NCI-H82 (cell line): ENCODE measurements at places on chromosomes 11 and 22.
A peak's percentile ranks its signal among the peaks of the same experiment; 100 is the strongest.

GRCh38 chr11:6258571-6259081 lies 1.0 kb upstream of the CCKBR start:
- DNase-seq, result no peak

DNA sequence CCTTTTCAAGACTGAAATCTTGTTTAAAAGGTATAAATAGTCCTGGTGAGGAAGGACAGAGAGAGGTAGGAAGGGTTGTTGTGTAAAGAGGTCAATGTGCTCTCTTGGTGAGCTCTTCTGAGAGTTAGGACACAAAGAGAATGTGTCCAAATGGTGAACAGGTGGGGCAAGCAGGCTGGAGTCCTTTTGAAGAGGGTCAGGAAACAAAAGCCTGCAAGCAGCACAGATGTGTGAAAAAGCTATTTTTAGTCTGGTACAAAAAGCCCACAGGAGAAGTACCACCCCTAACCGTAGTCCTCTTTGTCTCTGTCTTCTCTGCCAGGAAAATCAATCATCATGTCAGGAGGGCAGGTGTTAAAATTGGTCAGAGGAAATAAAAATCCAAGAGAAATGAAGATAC lies 54.4 kb upstream of the SYN3 start:
- peak; percentile 12 for DNase-seq

DNA sequence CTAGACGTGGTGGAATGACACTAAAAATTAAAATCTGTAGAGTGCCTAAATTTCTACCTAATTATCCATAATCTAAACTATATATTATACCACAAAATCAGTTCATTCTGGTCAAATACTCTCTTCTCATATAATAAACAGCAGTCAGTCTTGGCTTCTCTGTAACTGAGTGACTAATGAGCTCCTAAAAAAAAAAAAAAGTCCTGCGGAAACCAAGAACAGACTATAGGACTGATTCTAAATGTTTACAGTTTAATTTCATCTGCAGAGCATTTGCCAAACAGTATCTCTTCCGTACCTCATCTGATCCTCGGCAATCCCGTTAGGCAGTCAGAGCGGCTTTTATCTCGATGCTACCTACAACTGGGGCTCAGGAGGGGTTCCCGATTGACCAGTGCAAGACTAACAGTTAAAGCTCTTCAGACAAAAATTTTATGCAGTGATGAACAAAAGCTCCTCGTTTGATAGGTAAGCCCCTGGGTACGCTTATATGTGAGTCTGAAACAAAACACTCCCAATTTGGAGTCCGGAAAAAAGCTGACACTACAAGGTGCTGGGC lies 686 bp downstream of the KIF18A start:
- peak; percentile 66 for DNase-seq

DNA sequence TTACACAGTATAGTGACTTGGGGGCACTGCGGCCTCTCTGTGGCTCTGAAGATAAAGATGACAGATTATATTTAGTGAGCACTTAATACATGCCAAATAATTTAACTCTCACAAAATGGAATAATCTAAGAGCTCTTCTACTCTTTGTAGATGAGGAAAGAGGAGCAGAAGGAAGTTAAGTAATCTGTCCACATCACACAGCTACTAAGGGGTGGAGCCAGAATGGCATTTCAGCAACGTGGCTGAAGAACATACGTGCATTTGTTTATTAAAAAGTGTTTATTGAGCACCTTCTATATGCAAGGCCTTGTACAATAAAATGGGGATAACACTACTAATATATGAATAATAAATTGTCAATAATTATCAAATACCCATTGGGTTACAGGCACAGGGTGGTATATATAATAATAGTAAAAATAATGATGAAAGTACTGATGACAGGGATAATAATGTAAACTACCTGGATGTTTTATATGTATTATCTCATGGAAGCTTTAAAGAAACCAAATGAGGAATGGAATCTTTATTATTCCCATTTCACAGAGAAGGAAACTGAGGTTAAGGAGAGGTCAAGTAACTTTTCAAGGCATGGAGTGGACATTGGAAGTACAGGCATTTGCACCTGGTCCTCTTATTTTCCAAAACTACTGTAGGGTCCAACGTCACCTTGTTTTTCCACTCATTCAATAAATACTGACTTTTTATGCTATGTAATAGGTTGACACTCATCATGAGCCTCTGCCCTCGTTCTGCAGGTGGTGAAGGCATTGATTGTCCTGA lies 38.0 kb upstream of the IL17RA start:
- no peak for DNase-seq

DNA sequence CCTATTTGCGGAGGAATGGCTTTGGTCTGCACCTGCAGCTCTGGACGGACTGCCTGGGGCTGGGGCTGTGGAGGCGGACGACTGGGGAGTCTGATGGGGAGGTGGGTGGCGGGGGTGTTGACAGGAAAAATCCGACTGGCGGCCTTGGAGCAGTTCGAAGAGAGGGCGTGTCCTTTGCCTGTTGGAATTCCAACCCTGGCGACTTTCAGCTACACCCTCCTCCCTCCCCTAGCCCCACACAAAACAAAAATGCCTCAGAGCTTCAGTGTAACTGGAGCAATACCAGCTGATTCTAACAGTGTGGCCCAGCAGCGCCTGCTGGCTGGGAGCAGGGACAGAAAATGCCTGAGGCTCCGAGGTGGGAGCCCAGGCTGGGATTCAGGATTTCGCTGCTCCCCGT lies 85.4 kb downstream of the ATXN10 start:
- no peak for DNase-seq

DNA sequence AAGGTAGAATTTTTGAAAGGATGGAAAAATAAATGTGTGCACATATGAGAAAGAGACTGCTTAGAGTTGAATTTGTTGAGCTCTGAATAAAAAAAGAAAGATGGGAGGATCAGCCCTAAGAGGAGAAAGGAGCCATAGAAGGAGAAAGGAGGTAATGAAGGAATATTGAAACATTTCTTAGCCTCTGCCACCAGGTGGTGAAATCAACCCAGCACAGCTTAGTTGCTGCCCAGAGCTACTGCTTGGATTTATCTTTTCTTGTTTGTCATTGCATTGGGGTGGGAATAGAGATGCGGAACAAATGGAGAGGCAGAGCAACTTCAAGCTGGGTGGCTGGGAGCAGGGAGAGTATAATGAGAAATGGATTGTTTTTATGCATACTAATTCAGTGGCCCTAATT lies 80.4 kb downstream of the SERGEF start:
- DNase-seq, result peak; percentile 2

- DNase-seq, result peak; percentile 89
Measured at GRCh38 chr11:117519170-117519569, 191.5 kb downstream of the CEP164 start.

DNA sequence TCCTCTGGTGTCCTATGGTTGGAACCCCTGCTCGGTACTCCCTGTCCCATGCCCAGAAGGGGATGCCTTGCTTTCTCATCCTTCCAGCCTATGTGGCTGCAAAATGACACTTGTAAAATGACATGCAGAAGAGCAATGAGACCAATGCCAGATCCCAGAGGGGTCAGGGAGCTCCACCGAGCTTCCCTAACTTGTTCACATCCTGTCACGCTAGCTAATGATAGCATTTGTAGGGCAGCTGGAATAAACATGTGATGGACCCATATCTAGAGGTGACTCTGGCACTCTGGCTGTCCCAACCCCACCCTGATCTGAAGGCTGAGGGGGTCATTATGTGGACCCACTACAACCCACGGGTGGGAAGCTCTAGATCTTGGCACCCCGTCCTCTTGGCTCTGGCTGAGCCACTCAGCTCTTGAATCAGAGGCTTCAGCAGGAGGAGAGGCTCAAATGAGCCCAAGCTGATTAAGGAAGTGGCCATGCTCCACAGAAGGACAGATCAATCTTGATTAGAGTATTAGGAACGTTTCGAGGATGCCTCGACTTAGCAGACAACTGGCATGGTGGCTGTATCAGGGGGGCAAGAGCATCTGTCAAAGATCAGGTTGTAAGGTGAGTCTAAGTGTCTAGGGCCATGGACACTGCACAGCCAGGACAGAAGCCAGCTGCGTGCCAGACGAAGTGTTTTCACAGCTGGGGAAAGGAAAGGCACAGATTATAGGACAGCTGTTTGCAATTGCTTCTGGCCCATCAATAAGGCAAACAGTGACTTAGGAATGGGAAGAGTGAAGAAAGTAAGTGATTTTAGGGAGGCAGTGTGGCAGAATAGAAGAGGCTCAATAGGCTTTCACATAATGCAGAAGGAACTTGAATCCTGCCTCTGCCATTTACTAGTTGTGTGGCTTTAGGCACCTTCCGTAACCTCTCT lies 182.8 kb downstream of the KIRREL3 start:
- DNase-seq, result peak; percentile 90

- no peak for DNase-seq
Measured at GRCh38 chr11:116694815-116695590, 77.8 kb downstream of the BUD13 start.

- DNase-seq, result no peak
Measured at GRCh38 chr11:3613998-3614741, 27.6 kb downstream of the ART5 start.

GRCh38 chr11:30091737-30092136 lies 74.9 kb upstream of the KCNA4 start:
- DNase-seq, result no peak

- DNase-seq, result peak; percentile 18
Measured at GRCh38 chr11:12691473-12691872, 17.3 kb downstream of the TEAD1 start.

DNA sequence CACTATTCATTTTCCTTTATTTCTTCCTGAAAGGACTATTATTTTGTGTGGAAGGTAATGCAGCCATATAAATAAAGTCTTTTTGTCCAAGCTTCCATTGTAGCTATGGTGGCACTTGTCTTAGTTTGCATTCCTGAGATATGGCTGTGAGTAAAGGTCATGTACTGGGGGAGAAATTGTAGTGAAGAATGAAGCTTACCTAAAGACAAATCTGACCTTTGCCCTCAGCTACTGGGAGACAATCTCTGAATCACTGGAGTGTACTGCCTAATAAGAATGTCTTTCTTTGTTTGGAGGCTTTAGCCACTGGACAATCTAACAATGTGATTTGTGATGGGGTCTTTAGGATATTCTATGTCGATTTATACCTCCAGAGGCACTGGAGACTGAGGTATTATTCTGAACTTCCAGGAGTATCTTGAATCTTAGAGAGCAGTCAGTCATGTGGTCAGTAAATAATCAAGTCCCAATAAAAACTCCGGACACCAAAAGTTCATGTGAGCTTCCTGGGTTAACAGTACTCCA lies 39.7 kb upstream of the OR5AK2 start:
- no peak for DNase-seq
